ENCODE measurements at places on chromosomes 7 and 10.

DNA sequence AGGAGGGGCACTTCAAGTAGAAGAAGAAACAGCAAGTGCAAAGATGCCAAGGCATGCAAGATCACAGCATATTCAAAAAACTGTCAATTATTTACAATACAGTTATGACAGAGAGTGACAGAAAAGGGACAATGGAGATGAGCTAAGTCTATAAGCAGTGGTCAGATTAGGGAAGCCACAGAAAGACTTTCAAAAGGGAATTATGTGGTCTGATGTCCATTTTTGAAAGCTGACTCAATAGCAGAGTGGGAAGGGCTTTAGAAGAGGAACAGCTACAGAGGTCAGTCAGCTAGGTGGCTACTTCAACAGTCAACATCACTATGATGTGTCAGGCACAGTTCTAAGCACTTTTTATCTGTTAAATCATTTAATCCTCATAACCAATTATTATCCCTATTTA, 45.2 kb upstream of the SPOCK2 start:
- DNase-seq, result no peak

DNA sequence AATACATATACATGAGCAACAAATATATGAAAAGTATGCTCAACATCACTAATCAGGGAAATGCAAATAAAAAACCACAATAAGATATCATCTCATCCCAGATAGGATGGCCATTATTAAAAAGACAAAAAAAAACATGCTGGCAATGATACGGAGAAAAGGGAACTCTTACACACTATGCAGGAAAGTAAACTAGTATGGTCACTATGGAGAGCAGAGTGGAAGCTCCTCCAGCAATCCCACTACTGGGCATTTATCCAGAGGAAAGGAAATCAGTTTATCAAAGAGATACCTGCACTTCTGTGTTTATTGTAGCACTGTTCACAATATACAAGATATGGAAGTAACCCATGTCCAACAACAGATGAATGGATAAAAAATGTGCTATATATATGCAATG, 217.5 kb downstream of the SDK1 start:
- DNase-seq, result no peak

DNA sequence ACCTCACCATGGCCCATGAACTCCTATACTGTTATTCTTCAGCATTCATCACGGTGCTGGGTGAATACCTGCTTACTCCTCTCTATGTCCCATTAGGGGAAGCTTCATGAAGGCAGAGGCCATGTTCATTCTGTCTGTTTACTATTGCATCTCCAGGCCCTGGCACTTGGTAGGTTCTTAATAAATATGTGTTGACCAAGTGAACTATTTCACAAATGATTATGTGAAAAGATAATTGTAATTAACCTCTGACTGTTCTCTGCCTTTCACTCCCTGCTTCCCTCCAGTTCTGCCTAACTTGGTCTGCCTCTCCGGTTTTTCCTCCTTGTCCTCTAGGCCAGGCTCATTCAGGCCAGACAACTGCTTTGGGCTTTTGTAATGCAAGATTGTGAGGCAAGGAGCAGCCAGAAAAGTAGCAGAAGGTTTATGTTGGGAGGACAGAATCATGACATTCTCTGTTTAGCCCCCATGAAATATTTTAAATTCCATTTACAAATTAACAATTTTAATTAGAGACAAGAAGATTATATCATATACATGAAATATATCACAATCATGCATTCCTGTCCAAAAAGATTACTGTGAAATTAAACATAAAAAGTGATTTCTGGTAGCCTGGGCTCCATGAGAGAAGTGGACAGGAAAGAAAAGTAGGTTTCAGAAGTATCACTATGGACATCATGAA, 42.1 kb upstream of the PLXNA4 start:
- no peak for DNase-seq

DNA sequence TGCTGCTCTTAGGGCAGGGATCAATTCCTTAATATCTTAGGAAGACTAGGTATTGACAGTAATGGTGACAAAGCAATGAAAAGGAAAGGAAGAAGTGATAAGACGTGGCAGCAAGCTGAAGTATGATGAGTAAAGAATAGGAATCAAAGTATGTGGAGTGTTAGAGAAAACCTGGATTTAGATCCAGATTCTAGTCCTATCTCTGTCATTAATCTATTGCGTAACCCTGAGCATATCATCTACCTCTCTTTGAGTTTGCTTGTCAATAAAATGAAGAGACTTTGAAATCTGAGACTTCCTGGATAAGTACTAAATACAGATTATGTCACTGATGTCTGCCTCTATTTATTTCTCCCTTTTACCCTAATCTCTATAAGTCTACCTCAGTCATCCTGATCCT, 89.2 kb downstream of the PTEN start:
- no peak for DNase-seq

DNA sequence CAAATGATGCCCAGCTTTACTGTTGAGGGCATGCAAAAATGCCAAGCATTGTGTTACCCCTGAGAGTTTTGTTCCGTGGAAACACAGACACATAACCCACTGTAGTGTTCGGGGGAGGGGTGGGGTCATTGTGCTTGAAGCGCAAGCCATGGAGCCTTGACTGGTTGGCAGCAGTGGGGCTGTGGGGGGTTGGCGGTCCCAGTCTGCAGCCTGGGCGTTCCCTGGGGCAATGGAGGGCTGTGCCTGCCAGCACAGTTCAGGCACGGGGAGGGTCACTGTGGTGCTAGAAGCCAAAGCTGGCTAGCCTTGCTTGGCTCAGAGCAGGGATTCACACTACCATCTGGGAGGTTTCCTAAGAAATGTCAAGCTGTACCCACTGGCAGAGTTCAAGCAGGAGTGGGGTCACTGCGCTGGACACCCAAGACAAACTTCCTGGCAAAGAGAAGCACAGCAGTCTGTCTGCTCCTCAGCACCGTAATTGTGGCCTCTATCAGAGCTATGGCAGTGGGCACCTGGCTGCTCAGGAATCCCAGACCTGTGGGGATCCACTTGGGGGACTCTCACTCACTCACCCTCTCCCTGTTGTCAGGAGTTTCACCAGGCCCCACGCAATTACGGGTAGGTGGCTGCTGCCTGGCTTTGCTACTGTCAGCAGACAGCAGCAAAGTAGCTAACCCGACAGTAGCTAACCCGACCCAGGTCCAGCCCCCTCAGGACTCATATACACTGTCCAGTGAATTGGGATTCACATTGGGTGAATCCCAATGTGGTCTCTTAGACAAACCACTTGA, 292.4 kb downstream of the ZWINT start:
- no peak for DNase-seq

- no peak for DNase-seq
Measured at GRCh38 chr10:96268341-96268909, 2.9 kb downstream of the BLNK start.

DNA sequence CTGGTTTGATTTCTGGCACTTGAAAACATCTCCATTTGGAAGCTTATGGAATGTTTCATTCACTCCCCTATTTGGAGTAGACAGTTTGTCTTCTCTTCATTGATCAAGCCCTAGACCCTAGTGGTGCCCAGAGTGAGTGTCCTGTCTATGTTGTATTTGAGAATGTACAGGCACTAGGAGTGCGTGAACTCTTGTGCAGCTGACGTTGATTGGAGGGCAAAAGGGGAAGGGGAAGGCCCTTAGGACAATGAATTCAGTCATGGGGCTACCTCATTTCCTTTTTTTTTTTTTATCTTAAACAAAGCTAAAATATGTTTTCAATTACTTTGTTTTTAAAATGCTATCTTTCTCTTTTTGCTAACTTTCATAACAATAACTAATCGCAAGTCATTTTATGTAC, 66.5 kb downstream of the ADD3 start:
- DNase-seq, result peak; percentile 14

- peak; percentile 6 for DNase-seq
Measured at GRCh38 chr10:10589540-10590303, 427.9 kb upstream of the CELF2 start.

- DNase-seq, result no peak
Measured at GRCh38 chr10:105148921-105149320, 507.8 kb downstream of the SORCS3 start.

- no peak for DNase-seq
Measured at GRCh38 chr10:61643316-61643751, 19.4 kb upstream of the CABCOCO1 start.

- no peak for DNase-seq
Measured at GRCh38 chr10:75403144-75403938, 1.8 kb upstream of the ZNF503 start.

GRCh38 chr7:147810269-147810668, 780.3 kb upstream of the C7orf33 start:
- no peak for DNase-seq

DNA sequence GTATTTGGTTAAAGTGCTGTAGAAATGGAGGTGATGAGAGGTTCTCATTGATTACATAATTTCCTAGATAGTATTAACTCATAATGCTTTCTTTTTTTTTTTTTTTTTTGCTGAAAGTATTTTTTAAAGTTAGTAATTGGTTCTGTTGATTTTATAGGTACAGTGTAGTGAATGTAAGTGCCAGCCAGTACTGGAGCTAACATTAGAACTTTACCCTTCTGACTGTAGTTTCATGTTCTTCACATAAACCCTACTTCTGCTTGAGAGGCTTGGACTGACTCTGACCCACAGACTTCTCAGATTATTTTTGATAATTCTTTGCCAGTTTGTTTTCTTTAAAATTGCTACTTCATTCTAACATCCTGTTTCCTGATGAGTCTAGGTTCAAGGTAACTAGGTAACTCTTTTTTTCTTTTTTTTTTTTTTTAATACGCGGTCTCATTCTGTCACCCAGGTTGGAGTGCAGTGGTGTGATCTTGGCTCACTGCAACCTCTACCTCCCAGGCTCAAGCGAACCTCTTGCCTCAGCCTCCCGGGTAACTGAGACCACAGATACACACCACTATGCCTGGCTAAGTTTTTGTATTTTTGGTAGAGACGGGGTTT, 92.2 kb upstream of the OIT3 start:
- no peak for DNase-seq

DNA sequence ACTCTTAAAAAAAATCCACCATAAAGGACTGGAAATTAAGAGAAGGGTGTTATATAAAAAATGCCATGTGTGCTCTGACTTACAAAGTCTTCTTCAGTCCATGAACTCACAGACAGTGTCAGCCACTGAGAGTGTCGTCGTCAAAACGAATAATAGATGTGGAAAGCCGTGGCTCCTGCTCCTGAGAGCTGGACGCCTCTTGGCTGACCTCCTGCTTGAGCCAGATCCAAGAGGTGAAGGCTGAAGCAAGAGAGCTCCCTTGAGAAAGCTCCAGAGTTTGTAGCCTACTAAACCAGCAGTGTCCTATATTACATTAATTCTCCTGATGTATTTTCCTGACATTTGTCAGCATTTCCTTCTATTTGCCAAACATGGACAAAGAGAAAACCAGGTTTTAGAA, 234.3 kb upstream of the C7orf33 start:
- DNase-seq, result no peak

DNA sequence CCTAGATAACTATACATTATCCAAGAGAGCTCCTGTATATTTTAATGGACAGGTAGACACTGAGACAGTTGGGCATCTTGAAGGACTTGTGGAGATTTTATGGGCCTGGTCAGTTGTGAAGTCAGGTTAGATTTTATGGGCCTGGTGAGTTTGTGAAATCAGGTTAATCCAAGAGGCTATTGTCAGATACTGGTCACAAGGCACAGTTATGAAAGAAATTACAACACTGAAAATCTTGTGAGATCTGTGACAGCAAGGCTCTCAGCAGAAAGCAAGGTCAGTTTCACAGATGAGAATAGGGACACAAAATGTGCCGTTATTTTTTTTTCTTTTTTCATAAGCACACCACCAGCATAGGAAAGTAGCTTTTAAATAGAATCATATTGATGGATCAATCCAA, 167.6 kb downstream of the VTI1A start:
- DNase-seq, result no peak

GRCh38 chr10:59126991-59127390, 49.5 kb upstream of the PHYHIPL start:
- no peak for DNase-seq

GRCh38 chr7:114835861-114836260, 86.0 kb upstream of the MDFIC start:
- no peak for DNase-seq

DNA sequence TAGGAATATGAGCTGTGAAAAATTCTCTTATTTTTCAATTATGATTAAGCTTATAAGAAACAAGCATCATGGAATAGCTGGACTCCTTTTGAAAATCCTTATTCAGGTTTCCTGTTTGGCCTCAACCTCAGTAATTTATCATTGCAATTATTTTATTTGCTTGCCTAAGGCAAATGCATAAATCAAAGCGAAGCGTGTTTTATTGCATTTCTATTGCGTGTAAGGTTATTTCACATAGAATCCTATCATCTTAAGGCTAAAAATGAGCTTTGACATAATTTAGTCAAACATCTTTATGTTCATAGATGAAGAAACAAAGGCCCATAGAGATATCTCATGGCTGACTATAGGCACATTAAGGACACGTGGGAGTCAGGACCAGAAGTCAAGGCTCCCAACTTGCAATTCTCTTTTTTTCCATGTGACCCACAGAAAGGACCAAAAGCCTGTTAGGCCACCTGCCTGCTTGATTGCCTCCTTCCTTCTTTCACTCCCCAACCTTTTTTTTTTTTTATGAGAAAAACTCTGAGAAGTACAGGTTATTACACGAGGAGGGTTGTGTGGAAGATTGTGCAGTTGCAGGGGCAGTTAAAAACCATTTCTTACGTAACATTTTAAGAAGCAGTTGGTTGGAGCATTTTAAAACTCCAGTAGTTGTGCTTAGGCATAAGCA, 261.0 kb downstream of the HDAC9 start:
- DNase-seq, result no peak

- no peak for DNase-seq
Measured at GRCh38 chr7:52026140-52026539, 709.5 kb upstream of the COBL start.

GRCh38 chr7:43391518-43391917, 191.4 kb upstream of the STK17A start:
- DNase-seq, result no peak

DNA sequence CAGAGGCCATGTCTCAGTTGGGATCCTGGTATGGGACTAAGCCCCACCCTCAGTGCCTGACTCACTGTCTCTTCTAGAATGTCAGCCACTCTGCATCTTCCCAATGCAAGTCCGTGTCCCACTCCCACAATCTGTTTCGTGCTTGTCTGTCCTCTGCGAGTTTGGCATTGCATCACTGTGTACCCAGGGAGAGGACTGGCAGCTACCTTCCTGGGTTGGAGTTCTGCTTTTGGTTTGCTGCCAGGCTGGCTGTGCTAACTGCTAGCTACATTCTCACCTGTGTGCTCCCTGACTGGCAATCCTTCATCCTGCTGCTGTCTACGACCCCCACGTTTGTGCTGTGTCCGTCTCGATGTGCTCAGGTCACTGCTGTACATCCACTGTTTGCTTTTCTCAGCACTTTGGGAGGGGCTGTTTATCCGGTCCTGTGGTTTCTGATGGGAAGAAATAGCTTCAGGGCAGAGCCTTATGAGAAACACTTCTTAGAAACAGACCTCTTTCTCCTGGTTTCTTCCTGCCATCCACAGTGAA, 56.0 kb upstream of the GLI3 start:
- no peak for DNase-seq

All from HFF-Myc (cell line).